Activated CD8-positive, alpha-beta T cell treated with anti-CD3 and anti-CD28 coated beads, Interleukin-2, amount 10 ng/mL, durations not matched to agents 7 days and 5 days (primary cell): ENCODE measurements at places on chromosomes 12 and 14. TPM values are rescaled to one million over a fixed set of nuclear protein-coding genes. Genes with fewer than 3 reads are reported as not detected.

Gene METTL3
- total RNA-seq: 68.3 TPM

Gene DCP1B
- 13.3 TPM for total RNA-seq

Gene KRT73
- total RNA-seq: 0.91 TPM

Gene SERPINA5
- not detected for total RNA-seq

Gene NPFF
- not detected for total RNA-seq

Gene NGB
- not detected for total RNA-seq

Gene B4GALNT1
- 0.99 TPM for total RNA-seq

Gene OVCH1
- not detected for total RNA-seq

Gene RNF212B
- total RNA-seq: not detected

Gene MRPS35
- 40.0 TPM for total RNA-seq

Gene KRT75
- total RNA-seq: not detected

Gene HCAR2
- not detected for total RNA-seq

Gene ZC2HC1C
- 1.4 TPM for total RNA-seq

Gene KRT74
- not detected for total RNA-seq

Gene GOLGA5
- 15.8 TPM for total RNA-seq

Gene KERA
- not detected for total RNA-seq

Gene TRPV4
- total RNA-seq: not detected

Gene ACRBP
- 0.76 TPM for total RNA-seq

Gene TAS2R30
- 3.5 TPM for total RNA-seq

Gene SLC41A2
- total RNA-seq: 2.0 TPM

Gene CCDC198
- total RNA-seq: not detected

Gene CLEC6A
- not detected for total RNA-seq

Gene HOTAIR
- not detected for total RNA-seq

Gene TEP1
- 34.6 TPM for total RNA-seq

Gene IPO8
- total RNA-seq: 50.8 TPM

Gene PAX9
- not detected for total RNA-seq

Gene SOAT2
- total RNA-seq: 10.8 TPM
